CD4-positive, alpha-beta T cell treated with Interleukin-15 for 1 hour (primary cell): ENCODE measurements at places on chromosomes 16 and 17.
A peak's percentile ranks its signal among the peaks of the same experiment; 100 is the strongest.

DNA sequence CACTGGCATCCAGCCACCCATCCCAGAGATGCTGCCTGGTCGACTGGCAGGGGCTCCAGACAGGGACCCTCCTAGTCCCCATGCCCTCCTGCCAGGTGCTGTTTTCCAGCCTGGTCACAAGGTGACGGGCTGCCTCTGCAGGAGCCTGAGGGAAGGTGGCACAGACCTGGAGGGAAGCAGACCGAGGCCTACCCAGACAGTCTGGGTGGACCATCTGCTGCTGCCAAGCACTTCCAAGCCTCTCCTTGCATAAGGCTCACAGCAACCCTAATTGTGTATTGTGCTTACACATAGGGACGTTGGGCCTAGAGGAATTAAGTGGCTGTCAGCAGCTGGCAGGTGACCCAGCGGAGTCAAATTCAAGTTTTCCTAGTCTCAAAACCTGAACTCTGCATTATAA lies 90.1 kb upstream of the KCNJ18 start:
- DNase-seq: no peak

- DNase-seq: no peak
Observed at GRCh38 chr16:68227850-68228553, 7.9 kb downstream of the ESRP2 start.

DNA sequence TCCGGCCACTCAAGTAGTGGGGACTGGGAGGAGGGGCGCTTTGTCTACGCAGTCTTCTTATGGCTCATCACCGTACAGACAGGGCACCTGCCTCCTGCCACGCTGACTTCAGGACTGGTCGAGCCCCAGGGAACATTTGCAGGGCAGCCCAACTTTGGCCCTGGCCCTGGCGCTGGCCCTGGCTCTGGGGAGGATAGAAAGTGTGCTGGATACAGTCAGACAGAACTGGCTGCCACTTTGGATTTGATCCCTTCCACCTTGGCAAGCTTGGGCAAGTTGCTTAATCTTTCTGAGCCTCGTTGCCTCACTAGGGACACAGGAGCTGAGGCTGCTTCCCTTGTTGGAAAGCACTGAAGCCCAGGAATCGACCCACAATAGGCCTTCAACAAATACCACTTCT lies 13.6 kb downstream of the LGALS9 start:
- DNase-seq: no peak

GRCh38 chr16:51508490-51509212 lies 357.6 kb upstream of the SALL1 start:
- DNase-seq: no peak

- peak; percentile 24 for DNase-seq
Observed at GRCh38 chr17:42720996-42721583, 23.8 kb downstream of the EZH1 start.

DNA sequence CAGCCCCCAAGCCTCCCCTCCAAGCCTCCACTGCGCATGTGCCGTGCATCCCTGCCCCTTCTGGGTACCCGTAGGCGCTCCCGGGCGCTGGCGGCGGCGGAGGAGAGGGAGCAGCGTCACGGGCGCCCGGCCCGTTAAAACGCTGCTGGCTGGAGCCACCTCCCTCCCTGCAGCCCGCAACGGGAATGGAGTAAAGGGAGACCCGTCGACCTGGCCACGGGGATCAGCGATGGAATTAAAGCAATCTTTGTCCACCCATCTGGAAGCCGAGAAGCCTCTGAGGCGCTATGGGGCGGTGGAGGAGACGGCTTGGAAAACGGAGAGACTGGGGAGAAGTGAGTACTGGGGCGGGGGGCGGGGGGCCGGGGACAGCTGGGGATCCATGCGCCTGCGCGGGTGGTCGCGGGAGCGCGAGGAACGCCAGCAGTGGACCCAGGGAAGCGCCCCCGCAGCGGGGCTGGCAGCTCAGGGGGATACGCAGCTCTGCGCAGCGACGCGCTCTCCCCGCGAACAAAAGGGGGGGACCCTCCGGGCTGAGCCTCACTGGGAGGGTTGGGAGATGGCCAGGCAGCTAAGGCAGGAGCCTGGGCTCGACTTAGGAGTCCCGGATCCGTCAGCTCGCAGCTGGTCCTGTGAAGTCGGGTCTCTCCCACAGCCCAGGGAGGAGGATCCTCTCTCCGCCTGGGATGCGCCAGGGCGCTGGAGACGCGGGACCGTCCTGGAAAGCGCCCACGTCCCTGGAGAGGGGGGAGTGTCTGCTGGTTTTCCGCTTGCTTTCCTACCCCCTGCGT lies at the start of gene BMERB1:
Gene BMERB1 (plus strand): TSS at position 164 of the 791 bp plus-strand sequence. CDS start 66 bp downstream, at position 230.
- no peak for DNase-seq

- DNase-seq: peak; percentile 72
Observed at GRCh38 chr17:1783834-1784611, 22.2 kb downstream of the SERPINF1 start.
